Esophagus squamous epithelium (tissue), 5 donors: ENCODE measurements at places on chromosomes 16 and 17. TPM values are rescaled to one million over a fixed set of nuclear protein-coding genes. Genes with fewer than 3 reads are reported as not detected.

- no peak for DNase-seq
Observed at GRCh38 chr16:78522327-78522726, 422.9 kb downstream of the WWOX start.

DNA sequence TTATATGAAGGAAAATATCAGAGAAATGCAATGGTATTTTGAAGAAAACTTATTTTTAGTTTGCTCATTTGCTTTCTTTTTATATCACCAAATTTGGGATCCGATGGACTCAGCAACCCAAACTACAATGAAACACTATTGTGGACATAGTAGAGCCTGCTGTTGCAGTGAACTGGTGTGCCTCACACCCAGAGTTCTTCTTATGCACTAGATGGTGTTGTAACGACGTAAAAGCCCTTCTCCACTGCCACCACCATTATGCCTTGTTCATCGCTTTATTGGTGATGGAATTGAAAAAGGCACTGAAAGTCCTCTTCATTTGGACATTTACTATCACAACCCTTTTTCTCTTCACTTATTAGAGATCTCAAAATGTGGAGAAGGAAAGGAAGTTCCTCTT lies 381.3 kb downstream of the CDH8 start:
- no peak for DNase-seq

Gene PRAC1
- not detected for total RNA-seq

- no peak for DNase-seq
Observed at GRCh38 chr16:27346819-27347218, 33.0 kb downstream of the IL4R start.

DNA sequence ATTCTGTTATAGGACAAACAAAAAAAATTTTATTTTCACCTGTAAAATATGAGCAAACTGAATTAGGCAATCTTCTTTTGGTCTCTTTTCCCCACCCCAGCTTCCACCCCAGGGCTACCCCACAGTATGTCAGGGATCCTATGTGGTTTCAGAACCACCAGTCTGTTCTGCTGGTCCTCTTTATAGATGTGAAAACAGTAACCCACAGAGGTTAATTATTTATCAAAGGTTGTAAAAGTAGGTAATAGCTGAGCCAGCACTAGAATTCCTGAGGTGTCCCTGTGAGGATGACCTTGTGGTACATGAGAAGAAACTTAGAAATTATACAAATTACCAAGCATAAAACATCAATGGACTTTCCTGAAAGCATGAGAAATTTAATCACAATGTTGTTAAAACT lies 428.7 kb downstream of the CNTNAP4 start:
- no peak for DNase-seq

DNA sequence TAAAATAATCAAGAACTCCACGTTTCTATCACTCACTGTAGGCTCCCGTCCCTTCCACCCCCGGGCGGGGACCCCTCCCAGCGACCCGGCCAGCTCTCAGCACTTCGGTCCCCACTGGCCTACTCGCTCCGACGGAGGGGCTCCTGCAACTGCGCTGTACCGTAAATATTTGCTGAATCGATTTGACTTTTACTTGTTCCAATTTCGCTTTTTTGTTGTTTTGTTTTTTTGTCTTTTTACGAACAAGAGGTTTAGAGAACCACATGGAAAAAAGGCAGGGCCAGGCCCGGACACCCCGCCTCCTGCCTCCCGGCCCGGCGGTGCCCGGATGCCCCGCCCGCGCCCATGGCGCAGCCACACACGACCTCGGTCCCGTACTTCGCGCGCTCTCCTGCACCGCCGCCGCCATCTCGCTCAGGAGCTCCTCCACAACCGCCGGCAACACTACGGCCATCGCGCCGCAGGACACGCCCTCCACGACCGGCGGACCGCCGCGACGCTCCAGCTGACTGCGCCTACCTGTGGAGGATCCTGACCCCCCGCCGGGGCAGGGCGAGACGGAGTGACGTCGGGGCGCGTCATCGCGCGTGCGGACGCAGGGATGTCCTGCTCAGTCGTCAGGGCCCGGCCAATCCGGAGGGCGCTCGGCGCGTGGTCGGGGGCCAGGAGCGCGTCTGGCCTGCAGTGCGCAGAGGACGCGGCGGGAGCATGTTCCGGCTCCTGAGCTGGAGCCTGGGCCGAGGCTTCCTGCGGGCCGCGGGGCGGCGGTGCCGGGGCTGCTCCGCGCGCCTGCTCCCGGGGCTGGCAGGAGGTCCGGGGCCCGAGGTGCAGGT lies at the start of the genes TTC19 and ZSWIM7:
Gene TTC19 (plus strand): TSS at position 684 of the 833 bp plus-strand sequence. CDS start 25 bp downstream, at position 709.
Gene ZSWIM7 (minus strand): TSS at position 564 of the 833 bp plus-strand sequence. CDS start 110 bp downstream, at position 454.
- peak; percentile 78 for DNase-seq

Gene CACNG4
- 0.08 TPM for total RNA-seq

Gene RNF40
- total RNA-seq: 53.8 TPM

DNA sequence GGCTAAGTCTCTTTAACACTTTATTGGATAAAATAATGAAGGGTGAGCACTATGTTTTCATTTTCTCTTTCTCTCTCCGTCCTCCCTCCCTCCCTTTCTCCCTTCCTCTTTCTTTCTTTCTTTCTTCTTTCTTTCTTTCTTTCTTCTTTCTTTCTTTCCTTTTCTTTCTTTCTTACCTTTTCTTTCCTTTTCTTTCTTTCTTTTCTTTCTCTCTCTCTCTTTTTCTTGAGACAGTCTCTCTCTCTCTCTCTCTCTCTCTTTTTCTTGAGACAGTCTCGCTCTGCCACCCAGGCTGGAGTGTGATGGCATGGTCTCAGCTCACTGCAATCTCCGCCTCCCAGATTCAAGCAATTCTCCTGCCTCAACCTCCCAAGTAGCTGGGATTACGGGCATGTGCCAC lies 21.5 kb upstream of the CDR2 start:
- DNase-seq: no peak

- DNase-seq: no peak
Observed at GRCh38 chr17:29968271-29968670, 26.8 kb downstream of the EFCAB5 start.

Gene G6PC1
- total RNA-seq: not detected

DNA sequence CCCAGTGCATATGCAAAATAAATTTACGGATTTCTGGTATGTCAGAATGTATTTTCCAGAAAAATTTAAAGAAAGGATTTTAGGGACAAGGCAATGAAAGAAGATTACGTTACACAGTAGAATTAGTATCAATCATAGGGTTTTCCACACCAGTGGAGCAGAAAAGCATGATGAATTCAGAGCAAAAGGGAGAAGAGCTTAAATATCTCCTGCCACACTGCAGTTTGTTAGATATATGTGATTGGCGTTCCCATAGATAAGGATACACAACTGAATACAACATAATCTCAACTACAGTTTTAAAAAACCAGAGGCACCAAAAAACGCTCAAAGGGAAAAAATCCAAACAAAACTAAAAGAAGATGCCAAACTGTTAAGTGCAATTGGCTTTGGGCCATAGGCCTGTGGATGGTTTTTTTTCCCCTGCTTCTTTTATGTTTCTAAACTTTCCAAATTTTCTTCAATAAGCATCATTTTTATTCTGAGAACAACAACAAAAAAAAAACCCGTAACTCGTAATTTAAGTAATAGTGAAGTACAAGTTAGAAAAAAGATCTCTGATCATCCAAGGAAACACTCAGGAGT lies 22.3 kb downstream of the MARF1 start:
- DNase-seq: no peak

DNA sequence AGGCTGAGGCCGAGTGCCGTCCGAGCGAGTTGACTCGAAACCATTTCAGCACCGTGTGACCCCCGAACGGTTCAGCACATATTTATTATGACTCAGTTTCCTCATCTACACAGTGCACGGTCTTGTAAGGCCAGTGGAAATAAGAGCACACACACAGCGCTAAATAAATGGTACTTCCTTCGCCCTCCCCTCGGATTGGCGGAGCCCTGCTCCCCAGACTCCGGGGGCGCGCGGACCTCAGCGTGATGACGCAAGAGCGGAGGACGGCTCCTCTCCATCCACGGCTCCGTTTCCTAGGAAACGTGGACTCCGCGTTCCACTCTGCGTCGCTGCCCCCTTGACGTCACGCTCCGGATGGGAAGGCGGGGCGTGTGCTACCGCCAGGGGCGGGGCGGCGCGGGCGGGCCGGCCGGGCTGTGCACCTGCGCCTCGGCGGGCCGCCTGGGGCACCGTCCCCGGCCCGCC lies at the start of gene PARD6A:
Gene PARD6A (plus strand): TSS at position 397 of the 465 bp plus-strand sequence. CDS start 79 bp downstream, outside the sequence.
- DNase-seq: peak; percentile 63

GRCh38 chr17:67080804-67081203 lies 36.5 kb downstream of the CACNG1 start:
- DNase-seq: no peak

- no peak for DNase-seq
Observed at GRCh38 chr16:50839356-50839755, 97.5 kb downstream of the CYLD start.

- DNase-seq: no peak
Observed at GRCh38 chr16:89409161-89409711, 81.1 kb downstream of the ANKRD11 start.

GRCh38 chr17:5557485-5557884 lies 26.8 kb downstream of the NLRP1 start:
- no peak for DNase-seq

Gene KRTAP9-4
- not detected for total RNA-seq

DNA sequence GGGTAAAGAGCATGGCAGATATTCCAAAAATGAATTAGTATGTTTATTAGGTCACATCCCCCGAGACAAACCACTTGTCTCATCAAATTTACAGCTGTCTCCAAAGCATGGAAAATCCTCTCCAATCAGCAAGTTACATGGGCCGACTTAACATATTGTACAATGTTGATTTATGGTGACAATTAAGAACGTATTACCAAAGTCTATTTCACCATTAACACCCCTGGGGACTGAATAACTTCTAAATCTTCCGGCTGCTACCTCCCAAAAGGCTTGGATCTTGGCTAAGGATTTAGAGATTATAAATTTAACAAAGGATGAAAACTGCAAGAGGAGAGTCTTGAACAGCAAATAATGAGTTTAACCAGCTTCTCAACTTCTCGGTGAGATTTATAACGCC lies 311.9 kb downstream of the NPIPA8 start:
- no peak for DNase-seq

Gene ARL5C
- total RNA-seq: not detected
